ENCODE measurements at places on chromosomes 7 and 10.

DNA sequence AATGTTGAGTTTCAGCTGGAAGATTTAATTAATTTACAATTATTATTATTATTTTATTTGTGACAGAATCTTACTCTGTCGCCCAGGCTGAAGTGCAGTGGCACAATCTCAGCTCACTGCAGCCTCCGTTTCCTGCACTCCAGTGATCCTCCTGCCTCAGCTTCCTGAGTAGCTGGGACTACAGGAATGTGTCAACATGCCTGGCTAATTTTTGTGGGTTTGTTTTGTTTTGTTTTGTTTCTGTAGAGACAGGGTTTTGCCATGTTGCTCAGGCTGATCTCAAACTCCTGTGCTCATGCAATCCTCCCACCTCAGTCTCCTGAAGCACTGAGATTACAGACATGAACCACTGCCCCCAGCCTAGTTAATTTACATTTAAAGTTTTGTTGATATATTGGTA lies 93.8 kb upstream of the MEOX2 start:
- no peak for DNase-seq

- DNase-seq, result peak; percentile 67
Measured at GRCh38 chr10:122044045-122044661, 55.2 kb downstream of the TACC2 start.

- DNase-seq, result no peak
Measured at GRCh38 chr10:72763201-72763600, 71.3 kb downstream of the MCU start.

DNA sequence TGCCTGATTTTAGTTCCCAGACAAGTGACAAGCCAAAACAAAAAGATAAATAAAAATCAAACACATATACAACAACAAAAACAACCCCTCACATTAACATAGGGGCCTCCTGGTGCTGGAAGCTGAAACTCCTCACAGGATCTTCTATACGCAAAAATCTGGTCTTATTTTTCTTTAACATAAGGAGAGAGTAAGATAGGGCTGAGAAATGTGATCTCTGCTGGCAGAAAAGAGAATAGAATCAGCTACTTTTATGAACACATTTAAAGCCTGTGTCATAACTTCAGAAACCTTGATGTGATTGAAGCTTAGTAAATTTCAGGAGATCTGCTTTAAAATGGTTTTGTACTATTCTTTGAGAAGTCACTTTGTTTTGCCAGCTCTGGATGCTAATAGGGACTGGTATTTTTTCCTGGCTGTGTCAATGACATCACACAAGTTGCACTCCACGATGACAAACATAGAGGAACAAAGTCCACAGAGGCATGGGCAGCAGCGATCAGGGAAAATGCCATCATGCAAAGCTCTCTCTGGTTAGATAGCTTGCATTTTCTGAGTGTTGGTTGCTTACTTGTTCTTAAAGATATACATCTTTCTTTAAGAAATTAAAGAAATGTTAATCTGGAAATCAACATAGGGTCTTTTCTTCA lies 176.6 kb upstream of the SP4 start:
- no peak for DNase-seq

DNA sequence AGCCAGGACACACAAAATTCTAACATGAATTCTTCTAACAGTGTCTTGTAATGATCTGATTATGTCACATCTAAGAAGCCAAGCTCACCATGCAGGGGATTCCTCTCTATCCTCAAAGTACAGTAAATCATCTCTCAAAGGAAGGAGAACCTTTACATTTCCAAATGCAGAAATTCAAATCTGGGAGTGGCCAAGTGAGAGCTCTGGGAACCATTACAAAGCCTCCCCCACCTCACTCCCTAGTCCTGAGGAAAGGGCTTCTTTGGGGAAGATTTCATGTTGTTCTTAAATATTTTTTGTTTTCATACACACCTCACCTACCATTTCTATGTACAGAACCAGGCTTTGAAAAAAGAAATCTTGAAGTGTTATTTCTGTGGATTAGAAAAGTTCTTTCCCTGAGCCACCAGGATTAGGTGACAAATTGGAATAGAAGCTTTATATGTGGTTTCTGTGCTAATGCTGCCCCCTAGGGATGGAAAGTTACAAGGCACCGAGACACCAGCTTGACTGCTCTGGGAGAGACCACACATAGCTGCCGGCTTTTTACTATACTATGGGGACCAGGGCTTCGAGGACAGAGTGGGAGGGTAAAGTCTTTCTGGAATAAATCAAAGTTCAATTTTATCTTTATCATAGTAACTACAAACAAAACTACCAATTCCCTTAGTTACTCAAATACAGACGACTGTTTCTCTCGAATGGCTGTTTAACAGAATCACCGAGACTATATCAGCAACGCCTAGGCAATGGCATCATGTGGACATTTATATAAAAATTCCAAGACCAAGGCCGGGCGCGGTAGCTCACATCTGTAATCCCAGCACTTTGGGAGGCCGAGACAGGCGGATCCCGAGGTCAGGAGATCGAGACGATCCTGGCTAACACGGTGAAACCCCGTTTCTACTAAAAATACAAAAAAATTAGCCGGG lies 116.1 kb downstream of the RNF216 start:
- DNase-seq, result peak; percentile 84

DNA sequence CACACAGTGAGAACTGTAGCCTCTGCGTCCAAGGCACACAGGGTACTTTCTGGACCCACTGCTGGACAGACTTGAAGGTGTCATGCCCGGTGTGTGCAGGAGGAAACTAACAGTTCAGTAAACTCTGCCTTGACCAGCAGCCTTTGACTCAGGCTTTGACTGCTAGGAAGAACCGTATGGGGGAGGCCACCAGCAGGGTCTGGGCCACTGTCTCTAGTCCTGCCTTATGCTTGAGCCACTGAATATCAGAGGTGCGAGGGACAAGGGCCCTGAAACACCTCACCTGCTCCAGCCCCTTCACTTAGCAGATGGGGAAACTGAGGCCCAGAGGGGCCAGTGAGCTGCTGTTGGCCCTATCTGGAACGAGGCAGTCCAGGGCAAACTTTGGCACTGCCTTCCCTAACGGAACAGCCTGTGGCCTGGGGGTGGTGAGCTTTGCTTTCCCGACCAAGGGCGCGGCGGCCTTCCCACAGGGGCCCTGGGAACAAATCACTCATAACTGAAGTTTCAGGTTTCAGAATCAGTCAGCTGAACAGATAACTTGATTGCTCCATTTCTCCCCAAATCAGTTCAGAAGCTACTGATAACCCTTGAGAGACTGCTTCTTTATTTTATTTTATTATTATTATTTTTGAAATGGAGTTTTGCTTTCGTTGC lies 130.0 kb downstream of the FAM53B start:
- no peak for DNase-seq

Measured in right forelimb (tissue), 1 donor.